Ovary (tissue), 10 donors: ENCODE measurements at places on chromosomes 2 and 18. TPM values are rescaled to one million over a fixed set of nuclear protein-coding genes. Genes with fewer than 3 reads are reported as not detected.

CLHC1 gene
- total RNA-seq: 15.6 TPM

FOXI3 gene
- total RNA-seq: not detected

CD8B2 gene
- not detected for total RNA-seq

OTX1 gene
- total RNA-seq: 0.20 TPM

IL36B gene
- not detected for total RNA-seq

CD302 gene
- total RNA-seq: 40.5 TPM

ACMSD gene
- not detected for total RNA-seq

FOXD4L1 gene
- 0.23 TPM for total RNA-seq

FAM237A gene
- not detected for total RNA-seq

HOXD10 gene
- total RNA-seq: 1.0 TPM

ERFE gene
- total RNA-seq: 0.69 TPM

DPP4 gene
- 2.0 TPM for total RNA-seq

CD226 gene
- 0.34 TPM for total RNA-seq

CD8B gene
- total RNA-seq: 1.5 TPM

NGEF gene
- 1.5 TPM for total RNA-seq

LYG2 gene
- not detected for total RNA-seq

COL4A4 gene
- total RNA-seq: 8.3 TPM

SLC39A10 gene
- 15.0 TPM for total RNA-seq

MDH1B gene
- 1.7 TPM for total RNA-seq

SNTG2 gene
- total RNA-seq: 2.0 TPM

C2orf72 gene
- total RNA-seq: 0.11 TPM

C2orf15 gene
- 0.52 TPM for total RNA-seq

ZNF385B gene
- 9.2 TPM for total RNA-seq

ALLC gene
- total RNA-seq: not detected

EML6 gene
- total RNA-seq: 0.22 TPM

TFPI gene
- total RNA-seq: 48.8 TPM

TUBA3D gene
- total RNA-seq: 0.15 TPM

KIF1A gene
- 4.4 TPM for total RNA-seq

FSHR gene
- total RNA-seq: 0.65 TPM

HRH4 gene
- not detected for total RNA-seq

MATN3 gene
- total RNA-seq: 0.34 TPM

PARD3B gene
- total RNA-seq: 29.7 TPM

DTNB gene
- total RNA-seq: 17.6 TPM

KCTD1 gene
- total RNA-seq: 23.2 TPM

CABYR gene
- 1.6 TPM for total RNA-seq
